Esophagus squamous epithelium (tissue), 5 donors: ENCODE measurements at places on chromosomes 11 and 22.
A peak's percentile ranks its signal among the peaks of the same experiment; 100 is the strongest.

GRCh38 chr11:122882189-122882856 is at the start of gene JHY:
Gene JHY, plus strand, starts transcription at chr11:122882759. Its CDS starts 3,091 bp downstream, at chr11:122885850.
- DNase-seq: no peak

- no peak for DNase-seq
Observed at GRCh38 chr22:29351891-29352290, 36.4 kb upstream of the RASL10A start.

DNA sequence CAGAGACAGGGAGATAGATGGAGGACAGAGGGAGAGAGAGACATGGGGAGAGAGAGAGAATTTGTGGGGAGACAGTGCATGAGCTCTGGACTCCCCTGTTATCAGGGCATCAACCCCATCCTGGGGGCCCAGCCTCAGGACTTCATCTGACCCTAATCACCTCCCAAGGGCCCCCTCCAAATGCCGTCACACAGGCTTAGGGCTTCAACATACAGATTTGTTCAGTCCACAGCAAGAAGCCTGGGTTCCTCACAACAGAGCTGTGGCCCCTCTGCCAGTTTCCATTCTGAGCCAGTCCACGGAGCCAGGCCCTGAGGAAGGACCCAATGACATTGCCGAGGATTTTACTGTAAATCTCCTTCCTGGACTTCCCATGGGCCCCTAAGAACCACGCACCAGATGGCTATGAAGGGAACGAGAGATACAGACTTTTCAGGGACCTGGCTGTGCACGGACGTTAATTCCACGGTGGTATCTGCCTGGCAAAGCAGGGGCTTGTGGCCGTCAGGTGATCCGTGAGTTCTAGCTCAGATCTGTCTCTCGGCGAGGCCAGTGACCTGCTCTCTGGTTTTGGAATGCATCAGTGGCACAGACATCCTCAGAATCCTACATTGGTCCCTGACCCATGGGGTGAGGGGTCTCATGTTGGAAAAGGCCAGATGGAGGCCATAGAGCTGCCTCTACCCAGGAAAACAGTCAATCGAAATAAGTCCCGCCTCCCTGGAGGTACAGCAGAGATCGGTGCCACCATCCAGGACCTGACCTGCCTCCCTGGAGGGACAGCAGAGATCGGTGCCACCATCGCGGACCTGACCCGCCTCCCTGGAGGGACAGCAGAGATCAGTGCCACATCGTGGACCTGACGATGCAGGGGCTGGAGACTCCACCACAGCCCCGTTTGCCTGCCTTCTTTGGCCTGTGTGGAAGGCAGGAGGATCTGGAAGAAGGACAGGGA is 8.7 kb upstream of the B4GALNT4 start:
- no peak for DNase-seq

GRCh38 chr11:17839450-17839849 is 104.9 kb downstream of the KCNC1 start:
- DNase-seq: no peak

- DNase-seq: no peak
Observed at GRCh38 chr11:114187173-114187572, 109.0 kb upstream of the NNMT start.

GRCh38 chr11:134541951-134542350 is 129.9 kb upstream of the B3GAT1 start:
- DNase-seq: no peak

DNA sequence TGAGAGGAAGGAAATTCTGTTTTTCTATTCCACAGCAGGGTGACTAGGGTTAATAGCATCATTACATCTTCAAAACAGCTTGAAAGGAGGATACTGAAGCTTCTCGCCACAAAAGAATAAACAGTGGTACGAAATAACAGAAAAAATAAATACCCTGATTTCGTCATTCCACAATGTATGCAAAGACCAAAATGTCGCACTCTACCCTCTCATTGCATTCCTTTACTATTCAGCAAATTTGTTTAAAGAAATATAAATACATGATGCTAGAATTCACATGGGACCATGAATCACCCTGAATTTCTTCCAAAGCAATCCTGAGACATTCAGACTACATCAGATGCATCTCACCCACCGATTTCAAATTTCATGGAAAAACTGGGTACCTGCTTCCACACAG is 112.3 kb upstream of the TOP3B start:
- no peak for DNase-seq

DNA sequence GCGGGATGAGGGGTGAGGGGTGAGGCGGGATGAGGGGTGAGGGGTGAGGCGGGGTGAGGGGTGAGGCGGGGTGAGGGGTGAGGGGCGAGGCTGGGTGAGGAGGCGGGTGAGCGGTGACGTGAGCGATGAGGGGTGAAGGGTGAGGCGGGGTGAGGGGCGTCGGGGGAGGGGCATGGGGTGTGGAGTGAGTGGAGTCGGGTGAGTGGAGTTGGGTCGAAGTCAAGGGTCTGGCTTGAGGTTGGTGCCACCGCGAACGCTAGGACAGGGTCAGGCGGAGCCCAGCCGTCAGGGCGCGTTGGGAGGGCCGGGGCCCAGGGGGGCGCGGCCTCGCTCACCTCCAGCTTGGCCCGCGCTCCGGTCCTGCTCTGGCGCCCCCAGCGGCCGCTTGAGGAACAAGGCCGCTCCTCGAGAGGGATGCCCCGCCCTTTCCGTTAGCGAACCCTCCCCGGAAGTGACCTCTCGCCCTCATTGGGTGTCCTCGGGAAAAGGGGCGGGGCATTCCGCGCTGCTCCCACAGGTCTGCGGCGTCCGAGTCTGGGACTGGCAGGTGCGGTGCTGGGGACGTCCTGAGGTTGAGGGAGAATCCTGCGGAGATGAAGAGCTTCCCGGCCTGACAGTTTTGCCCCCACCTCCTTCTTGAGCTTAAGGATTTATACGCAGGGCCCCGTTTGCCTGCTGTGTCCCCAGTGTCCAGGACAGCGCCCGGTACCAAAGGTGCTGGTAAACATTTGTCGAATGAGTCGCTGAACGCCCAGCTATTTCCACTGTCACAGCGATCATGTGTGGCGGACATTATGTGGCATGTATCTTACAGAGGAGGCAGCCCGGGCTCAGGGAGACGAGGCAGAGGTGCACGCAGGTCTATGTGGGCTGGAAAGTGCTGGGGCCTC is at the start of gene SYCE3:
Gene SYCE3 (minus strand): TSS at position 397 of the 890 bp plus-strand sequence. CDS start 6,514 bp downstream, outside the sequence.
- DNase-seq: peak; percentile 84

DNA sequence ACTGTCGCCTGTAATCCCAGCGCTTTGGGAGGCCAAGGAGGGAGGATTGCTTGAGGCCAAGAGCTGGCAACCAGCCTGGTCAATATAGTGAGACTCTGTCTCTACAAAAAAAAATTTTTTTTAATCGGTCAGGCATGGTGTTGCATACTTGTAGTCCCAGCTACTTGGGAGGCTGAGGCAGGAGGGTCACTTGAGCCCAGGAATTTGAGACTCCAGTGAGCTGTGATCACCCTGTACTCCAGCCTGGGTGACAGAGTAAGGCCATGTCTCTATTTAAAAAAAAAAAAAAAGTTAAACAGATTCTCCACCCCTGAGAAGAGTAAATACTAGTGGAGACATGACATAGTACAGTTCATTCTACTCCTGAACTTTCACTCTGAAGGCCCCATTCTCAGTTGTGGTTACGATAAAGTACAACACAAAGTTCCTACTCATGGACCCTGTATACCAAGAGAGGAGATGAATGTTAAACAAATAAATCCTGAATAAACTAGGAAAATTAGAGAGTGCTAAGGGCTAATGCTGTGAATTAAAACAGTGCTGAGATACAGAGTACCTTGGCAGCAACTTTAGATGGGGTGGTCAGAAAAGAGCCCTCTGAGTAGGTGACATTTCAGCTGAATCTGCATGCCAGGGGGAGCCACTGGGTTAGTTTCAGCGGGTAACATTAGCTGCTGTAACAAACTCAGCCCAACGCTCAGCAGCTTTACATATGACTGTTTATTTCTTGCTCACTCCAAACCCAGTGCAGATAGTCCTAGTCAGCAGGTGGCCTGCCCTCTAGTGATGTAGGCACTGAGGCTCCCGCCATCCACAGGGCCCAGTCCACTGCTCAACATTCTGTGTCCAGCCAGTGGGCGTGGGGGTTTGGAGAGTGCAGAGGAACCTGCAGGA is 75.1 kb downstream of the DBX1 start:
- DNase-seq: no peak

GRCh38 chr11:104738918-104739317 is 159.3 kb downstream of the CASP12 start:
- no peak for DNase-seq

DNA sequence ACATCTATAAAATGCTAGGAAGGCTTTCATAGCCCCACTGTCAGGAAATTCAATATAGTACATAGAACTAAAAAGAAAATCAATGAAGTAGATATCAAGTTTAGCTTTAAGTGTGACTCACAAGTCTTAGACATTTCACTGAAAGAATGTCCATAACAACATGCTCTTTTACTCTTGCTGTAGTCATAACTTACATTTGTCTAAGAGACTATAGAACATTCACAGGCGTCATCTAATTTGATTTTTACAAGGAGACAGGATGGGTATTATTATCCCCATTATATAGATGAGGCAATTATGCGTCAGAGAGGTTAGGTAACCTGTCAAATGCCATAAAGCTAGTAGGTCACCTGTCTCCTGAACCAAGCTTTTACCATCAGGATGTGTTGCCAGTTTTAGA is 36.9 kb downstream of the BDNF start:
- DNase-seq: no peak

DNA sequence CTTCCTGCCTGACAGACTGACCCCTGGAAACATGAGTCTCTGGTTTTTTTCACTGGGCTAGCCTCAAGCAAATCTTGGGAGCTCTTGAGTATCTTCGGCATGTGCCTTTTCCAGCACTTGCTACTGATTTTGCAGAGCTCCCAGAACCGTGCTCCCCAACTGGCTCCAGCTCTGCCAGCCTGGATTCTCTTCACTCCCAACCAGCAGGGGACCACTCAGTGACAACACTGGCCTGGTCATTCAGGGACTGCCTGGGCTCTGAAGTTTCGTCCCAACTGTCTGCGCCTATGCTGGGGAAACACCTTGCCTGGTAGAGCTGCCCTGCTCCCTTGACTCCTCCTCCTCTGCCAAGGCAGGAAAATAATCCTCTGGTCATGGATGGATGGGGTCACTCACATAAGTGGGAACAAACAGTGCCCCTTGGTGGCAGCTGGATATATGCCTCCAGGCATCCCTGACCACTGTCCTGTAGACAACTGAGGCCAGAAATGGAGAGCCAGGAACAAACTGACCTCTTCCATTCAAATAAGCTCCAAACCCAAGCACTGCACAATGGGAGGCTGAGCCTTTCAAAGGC is 30.2 kb downstream of the POLDIP3 start:
- DNase-seq: no peak

GRCh38 chr11:62614275-62614674 is 1.2 kb downstream of the ROM1 start:
- DNase-seq: no peak

DNA sequence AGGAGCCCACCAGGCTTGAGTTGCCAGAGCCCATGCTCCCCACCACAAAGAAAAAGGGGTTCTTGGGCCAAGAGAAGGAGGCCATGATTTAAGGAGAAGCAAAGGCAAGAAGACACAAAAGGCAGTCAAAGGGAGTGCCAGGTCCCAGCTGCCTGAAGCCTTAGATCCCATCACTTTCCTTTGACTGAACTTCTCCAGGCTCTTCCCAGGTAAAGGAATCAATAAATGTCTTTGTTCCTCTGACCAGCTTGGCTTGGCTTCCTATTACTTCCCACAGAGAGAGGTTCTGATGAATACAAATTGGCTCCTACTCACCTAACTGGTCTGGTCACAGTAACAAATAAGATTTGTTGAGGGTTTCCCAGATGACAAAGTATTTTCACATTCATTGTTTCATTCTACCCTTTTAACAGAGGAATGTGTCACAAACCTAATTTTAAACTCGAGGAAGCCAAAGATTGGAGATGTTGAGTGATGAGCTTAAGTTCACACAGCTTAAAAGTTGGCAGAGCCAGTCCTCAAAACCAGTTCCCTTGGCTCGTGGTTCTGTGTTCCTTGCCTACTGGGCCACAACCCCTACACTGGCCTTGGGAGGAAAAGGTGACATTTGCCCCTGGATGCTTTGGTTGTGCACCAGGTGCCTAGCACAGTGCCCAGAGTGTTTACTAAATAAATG is 96.4 kb upstream of the SESN3 start:
- DNase-seq: no peak

GRCh38 chr22:20130319-20130718 is 1.3 kb upstream of the ZDHHC8 start:
- no peak for DNase-seq

DNA sequence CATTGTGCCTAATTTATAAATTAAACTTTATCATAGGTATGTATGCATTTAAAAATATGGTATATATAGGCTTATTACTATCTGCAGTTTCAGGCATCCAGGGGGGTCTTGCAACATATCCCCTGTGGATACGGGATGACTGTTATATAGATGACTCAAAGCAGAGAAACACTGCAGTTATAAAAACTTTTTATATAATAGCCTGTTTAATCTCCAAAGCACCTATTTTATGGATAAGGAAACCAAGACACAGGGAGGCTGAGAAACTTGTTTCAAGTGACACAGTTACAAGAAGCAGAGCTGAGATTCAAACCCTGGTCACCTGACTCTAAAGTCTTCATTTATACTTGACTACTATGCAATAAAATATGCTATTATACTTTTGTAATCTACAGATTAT is 897.7 kb downstream of the KCNA4 start:
- no peak for DNase-seq

GRCh38 chr22:35425971-35426800 is 26.2 kb downstream of the MCM5 start:
- no peak for DNase-seq

- no peak for DNase-seq
Observed at GRCh38 chr11:35035894-35036408, 103.0 kb upstream of the CD44 start.

DNA sequence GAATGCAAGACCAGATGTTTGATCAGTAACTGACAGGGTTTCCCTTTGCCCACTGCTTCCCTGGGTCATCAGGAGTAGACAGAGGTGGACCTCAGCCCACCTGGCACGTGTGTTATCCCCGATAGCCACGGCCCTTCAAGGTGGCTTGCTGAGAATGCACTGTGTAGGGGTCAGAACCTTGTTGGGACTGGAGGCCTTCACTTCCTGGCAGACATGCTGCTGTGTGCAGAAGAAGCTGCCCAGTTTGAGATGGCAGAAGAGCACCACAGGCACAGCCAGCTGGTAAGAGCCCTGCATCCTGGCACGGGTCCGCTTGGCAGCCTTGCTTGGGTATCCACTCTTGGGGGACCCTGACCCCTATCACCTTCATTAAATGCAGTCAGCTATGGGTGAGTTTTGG is 81.8 kb downstream of the SFI1 start:
- no peak for DNase-seq

DNA sequence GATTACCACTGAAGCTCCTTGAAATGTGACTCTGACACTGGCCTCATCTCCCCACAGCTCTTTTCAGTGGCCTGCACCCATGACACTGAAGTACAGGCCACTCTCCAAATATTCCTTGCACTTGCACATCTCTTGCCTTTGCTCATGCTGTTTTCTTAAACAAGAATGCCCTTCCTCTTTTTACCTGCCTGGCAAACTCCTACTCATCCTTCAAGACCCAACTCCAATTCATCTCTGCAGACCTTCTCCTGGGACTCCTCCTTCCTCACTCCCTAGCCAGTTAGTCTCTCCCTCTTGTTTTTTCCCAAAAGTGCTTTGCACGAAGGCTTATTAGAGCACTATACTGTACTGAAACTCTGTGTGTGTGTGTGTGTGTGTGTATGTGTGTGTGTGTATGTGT is 2.6 kb downstream of the KCNE3 start:
- no peak for DNase-seq
